ENCODE measurements at places on chromosomes 12 and 14.

- DNase-seq: peak; percentile 42
These were observed 35.7 kb upstream of the NCOR2 start for GRCh38 chr12:124603100-124603541.

- DNase-seq: no peak
These were observed 95.1 kb upstream of the COCH start for GRCh38 chr14:30779210-30779609.

- peak; percentile 92 for DNase-seq
These were observed 227.3 kb downstream of the DPF3 start for GRCh38 chr14:72666610-72667009.

DNA sequence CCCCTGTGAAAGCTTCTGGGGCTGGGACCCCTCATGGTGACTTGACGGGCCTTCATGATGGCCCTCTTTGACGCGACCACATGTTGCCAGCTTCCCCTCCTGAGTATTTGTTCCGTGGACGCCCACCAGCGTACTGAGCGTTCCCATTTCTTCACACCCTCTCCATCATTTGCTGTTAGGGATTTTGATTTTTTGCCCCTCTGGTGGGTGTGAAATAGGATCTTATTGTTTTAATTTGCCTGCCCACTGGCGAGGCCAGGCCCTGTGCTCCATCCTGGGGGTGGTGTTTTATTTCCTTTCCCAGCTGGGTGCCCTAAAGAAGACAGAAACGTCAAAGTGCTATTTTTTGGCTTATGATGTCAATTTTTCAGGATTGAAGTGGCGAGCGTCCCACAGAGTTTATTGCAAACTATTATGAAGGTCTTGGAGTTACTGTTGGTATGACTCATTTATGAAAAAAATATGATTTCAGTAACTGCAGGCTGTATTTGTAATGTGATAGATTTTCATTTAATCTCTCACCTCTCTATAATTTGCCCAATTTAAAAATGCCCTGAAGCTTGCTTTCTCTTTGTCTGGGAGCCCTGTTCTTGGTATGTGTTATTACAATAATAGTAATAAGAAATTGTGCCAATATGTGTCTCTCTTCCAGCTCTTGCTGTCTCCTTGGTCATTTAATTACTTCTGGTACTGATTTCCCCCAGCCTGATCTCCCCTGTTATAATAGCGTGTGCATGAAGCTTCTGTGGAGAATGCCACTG is 99.6 kb downstream of the SLC25A47 start:
- peak; percentile 66 for DNase-seq

- peak; percentile 63 for DNase-seq
These were observed 1.0 kb downstream of the PCNX1 start for GRCh38 chr14:70907996-70908934.

GRCh38 chr12:40946612-40947194 is 241.4 kb upstream of the PDZRN4 start:
- DNase-seq: peak; percentile 31

- DNase-seq: peak; percentile 39
These were observed 5.5 kb upstream of the SLC7A7 start for GRCh38 chr14:22820731-22821130.

- DNase-seq: no peak
These were observed 599.7 kb downstream of the SLC16A7 start for GRCh38 chr12:60195483-60195882.

- no peak for DNase-seq
These were observed 97.2 kb upstream of the TMEM260 start for GRCh38 chr14:56482310-56482911.

- DNase-seq: peak; percentile 19
These were observed at the start of gene SLC6A13 for GRCh38 chr12:262817-263216. SLC6A13 (minus strand) TSS chr12:262836; CDS start chr12:260052, 2,784 bp downstream.

DNA sequence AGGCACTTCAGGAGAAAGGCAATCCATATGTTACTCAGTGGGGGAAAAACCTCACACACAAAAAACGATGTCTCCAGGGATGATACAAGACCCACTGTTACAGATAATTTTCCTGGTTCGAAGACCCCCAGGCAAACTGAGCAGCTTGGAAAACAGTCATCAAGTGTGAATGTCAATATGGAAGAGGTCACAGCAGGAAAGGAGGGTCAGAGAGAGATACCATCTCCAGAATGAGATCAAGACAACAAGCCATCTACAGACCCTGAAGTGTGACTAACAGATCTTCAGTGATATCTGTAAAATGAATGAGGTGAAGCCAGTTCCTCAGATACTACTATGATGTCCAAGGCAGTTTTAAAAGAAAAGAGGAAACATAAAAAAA is 28.6 kb downstream of the GNS start:
- DNase-seq: no peak

DNA sequence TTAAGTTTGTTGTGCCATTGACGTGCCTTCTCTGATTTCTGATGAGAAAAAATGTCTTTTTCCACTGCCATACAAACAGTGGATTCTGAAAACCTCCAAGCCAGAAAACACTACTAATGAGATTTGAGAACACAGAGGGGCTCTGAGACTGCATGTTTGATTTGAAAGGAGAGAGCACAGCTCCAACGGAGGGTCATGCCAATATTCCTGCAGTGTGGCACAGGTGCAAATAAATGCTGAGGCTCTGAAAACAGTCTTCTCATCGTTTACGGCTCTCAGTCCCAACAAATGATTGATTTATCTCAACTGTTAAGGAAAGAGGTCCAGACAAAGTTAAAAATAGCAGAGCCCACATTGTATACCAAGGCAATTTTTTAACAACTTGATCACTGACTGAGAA is 128.7 kb downstream of the KCNH5 start:
- no peak for DNase-seq

DNA sequence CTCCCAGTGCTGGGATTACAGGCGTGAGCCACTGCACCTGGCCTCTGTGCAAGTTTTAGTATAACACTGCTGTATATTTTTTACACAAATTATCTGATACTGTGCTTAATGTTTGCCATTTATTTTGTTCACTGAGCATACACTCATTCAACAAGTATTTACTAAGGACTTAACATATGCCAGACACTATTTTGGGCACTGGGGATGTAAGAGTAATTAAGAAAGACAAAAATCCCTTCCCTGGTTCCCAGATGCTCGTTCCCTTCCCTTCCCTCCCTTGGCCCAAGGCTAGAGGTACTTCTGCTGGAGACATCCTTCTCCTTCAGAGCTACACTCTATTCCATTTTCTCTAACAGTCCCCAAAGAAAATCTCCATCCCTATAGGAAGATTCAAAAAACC is 12.5 kb downstream of the CIT start:
- no peak for DNase-seq

GRCh38 chr12:38969706-38970105 is 64.3 kb upstream of the CPNE8 start:
- DNase-seq: no peak

DNA sequence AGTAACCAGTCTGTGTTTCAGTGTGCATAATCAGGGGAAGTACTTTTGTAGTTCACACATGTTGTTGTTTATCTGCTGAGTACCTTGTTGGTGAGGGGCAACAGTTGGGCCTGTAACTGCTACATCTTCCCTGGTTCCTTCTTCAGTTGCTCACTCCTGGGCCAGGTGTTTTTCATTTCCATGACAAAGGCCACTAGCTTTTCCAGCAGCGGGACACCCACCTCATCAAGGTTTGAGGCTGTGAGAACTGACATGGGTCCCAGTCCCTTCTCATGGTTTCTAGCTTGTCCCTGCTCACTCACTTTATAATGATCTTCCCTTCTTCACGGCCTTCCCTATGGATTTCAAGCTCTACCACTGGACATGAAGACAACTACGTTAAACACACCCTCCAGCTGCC is 1.5 kb upstream of the NOXRED1 start:
- DNase-seq: no peak

- no peak for DNase-seq
These were observed 20.2 kb downstream of the UBE3B start for GRCh38 chr12:109497675-109498074.

DNA sequence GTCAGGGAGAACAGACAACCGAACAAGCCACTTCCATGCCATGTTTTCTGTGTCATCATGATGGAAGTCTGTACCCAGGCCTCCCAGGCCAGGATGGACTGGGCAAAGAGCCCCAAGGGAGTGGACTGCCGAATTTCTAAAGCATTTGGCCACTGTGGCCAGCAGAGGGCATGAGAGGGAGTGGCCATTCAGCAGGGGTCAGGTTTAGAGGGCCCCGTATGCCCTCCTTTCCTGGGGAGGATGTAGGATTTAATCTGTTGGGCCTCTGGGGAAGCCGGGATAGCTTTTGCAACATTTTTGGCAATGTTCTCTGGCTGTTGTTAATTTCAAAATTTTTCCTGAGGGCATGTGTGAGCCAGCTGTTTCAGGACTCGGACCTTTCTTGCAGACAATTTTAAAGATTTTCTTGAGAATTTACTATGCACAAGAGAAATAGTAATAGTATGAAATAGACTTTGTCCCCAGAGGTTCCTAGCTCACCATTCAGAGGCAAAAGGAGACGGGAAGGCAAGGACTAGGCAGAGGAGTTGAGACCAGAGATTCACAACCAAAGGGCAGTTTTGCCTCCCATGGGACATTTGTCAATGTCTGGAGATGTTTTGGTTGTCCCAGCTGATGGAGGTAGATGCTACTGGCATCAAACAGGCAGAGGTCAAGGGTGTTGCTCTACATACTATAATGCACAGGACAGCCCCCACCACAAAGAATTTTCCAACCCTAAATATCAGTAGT is 18.0 kb downstream of the ACACB start:
- peak; percentile 9 for DNase-seq

DNA sequence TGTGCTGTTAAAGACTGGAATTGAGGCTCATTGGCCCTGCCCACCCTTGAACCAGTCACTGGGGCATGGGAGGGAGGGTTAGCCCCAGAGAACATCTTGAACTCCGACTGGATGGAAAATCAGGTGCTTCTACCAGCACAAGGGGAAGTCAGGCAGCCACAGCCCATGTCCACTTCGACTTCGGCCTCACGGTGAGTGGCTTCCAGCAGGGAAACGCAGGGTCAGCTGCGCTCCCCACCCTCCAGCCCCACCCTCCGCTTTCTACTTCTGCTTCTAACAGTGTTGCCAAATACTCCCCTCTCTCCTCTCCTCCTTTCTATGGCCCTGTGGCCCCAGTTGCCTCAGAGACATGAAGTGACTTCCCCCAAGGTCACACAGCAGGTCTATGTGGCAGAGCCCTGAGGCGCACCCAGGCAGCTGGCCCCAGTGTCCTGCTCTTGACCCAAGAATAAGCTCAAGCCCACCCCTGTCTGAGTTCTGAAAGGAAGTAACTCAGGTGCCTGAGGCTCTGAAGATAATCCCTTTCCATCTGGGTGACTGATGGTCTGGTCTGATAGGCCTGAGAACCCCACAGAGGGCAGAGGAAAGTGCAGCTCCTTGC is 11.9 kb upstream of the SH2B3 start:
- no peak for DNase-seq

- no peak for DNase-seq
These were observed 98.6 kb downstream of the SETD3 start for GRCh38 chr14:99382071-99382470.

DNA sequence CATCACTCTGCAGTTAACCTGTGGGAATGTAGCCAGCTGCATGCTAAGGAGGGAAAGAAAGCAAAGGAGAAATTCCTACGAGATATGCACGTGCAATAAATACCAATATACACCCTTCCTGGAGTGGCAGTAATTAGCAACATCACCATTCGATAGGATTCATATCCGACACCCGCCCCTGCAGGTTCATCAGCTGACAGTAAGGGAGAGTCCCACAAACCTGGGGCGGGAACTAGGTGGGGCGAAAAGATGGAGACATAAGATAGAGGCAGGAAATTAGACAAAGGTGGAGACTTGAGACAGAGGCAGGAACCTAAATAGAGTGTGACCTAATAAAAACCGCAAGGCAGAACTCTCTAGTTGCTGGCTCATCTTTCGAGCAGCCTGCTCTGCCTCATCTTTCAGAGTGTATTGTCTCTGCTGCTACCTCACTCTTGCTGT is 51.6 kb downstream of the PLEKHG3 start:
- peak; percentile 68 for DNase-seq

GRCh38 chr12:19752712-19753111 is 313.4 kb downstream of the AEBP2 start:
- DNase-seq: no peak

- DNase-seq: no peak
These were observed 10.5 kb upstream of the KRT73 start for GRCh38 chr12:52628841-52629240.

DNA sequence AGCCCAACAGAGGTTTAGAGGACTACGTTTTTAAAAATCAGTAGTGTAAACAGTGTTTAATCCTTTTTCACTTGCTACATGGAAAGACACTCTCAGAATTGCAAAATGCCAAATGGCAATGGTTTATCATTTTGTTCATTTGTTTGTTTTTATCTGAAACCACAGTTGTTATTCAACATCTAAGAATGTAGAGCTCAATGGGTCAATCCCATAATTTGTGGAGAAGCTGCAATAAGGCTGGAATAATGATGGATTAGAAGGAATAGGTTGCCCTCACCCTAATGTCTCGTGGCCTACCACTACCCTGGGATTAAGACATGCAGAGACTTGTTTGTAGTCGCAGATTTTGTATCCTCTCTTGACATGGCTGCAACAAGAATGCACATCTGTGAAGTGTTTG is 115.7 kb downstream of the LLPH start:
- DNase-seq: peak; percentile 49

DNA sequence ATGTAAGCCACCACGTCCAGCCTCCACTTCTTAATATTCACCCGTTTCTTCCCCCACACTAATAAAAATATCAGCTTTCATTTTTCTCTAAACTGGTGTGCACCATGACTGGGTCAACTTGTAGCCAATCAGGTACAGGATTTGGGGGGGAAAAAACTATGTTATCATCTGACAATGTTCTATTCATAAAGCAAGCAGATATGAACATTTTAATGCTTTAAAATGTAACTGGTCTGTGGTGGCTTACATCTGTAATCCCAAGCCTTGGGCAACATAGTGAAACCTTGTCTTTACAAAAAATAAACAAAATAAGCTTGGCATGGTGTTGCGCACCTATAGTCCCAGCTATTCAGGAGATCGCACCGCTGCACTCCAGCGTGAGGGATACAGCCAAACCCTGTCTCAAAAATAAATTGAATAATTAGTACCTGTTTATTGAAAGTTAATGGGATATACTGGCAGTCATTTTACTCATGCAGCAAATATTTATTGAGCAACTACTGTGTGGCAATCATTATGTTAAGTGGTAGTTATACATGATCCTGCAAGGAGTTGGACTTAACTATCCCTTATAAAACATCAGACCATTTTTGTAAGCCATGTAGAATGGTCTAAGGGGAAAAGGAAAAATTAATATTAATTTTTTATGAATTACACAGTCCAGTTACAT is 15.3 kb upstream of the ITPR2 start:
- DNase-seq: no peak

DNA sequence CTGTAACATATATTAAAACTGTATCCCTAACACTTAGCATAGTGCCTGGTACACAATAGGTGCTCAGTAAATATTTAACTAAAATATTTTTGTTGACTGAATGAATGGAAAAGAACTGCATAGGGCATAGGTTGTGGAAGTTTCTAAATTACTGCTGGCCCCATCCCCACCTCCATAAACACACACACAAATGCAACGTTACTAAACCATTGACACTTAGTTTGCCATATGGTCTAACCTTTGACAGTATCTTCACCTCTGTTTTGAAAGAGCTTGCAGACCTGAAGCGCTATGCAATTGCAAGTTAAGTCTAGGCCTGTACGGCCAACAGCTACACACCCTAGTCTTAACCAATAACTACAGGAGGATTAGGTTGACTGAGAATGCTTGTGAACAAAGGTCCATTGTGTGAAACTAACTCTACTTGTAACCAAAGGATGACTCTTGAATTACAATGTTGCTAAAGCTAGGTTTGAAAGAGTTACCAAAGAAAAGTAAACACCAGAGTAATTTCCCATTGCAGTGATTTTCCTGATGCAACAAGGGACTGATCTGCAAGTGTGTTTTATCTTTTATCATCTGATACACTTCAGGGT is 924 bp upstream of the MANSC1 start:
- no peak for DNase-seq

- DNase-seq: no peak
These were observed 24.4 kb upstream of the TC2N start for GRCh38 chr14:91891721-91892220.
